Neural crest cell (in vitro differentiated cells): ENCODE measurements at places on chromosomes 12 and 14. TPM values are rescaled to one million over a fixed set of nuclear protein-coding genes. Genes with fewer than 3 reads are reported as not detected.
A peak's percentile ranks its signal among the peaks of the same experiment; 100 is the strongest.

GRCh38 chr14:30883508-30884294 is 9.3 kb downstream of the COCH start:
- H3K27me3 ChIP-seq: no peaks in the 10 kb centered on the region
- H3K4me3 ChIP-seq: no peak overlapping the region
- H3K27ac ChIP-seq: no peak overlapping the region
- peaks cover 3% of the 10 kb centered on the region for H3K36me3 ChIP-seq
- H3K4me1 ChIP-seq: peaks cover 3% of the 10 kb centered on the region

DNA sequence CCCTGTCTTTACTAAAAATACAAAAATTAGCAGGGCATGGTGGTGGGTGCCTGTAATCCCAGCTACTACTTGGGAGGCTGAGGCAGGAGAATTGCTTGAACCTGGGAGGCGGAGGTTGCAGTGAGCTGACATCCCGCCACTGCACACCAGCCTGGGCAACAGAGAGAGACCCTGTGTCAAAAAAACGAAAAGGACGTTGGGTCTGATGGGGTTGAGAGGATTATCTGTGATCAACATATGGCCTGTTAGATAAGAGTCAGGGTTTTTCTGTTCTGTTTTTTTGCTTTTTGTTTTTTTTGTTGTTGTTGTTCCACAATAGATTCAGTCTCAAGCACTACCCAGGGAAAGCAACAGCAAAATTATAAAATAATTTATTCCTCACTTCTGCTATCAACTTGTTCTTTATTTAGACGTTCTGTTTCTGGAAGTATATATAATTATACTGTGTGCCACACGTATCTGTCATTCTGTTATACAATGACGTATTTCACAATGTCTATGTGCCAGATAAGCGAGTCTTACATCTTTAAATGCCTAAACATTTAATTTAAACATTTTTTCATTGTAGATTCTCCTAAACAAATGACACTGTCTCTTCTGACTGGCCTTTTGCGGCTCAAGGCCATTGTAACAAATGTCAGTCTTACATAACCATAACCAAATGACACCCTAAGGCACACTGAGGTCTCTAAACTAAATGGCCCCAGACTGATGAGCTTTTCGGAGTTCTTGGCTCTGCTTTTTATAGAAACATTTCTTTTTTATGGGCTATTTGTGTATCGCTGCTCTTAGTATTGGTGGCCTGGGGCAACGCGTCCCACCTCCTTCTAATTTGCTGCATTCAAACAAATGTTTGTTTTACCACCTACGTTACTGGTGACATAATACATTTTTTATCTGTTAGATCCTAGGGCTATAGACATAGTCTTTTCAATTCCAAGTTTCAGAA is 7.2 kb upstream of the P2RX4 start:
- no peaks in the 10 kb centered on the region for H3K27me3 ChIP-seq
- no peaks in the 10 kb centered on the region for H3K4me1 ChIP-seq
- H3K27ac ChIP-seq: no peak overlapping the region

- H3K27ac ChIP-seq: no peak overlapping the region
- H3K36me3 ChIP-seq: no peaks in the 10 kb centered on the region
- no peak for DNase-seq
- H3K4me1 ChIP-seq: peaks cover 3% of the 10 kb centered on the region
- H3K4me3 ChIP-seq: no peak overlapping the region
Measured at GRCh38 chr14:33237115-33237740, 298.5 kb downstream of the NPAS3 start.

Gene KRT4
- not detected in 2 replicates for total RNA-seq

DNA sequence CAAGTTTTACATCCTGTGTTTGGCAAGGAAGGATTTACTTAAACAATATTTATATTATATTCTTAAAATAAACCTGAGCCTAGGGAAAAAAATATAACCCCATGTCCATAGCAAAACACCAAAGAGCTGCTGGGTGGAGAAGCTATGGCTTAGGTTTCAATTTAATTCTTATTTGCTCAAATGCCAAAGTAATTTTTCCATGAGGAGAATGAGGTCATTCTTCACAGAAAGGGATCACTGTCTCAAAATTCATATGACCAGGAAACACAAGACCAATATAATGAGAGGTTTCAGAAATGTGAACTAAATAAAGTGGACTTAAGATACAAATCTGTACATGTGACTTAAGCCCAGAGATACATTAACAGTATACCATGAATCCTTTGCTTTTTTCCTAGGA is 195.0 kb downstream of the PHLDA1 start:
- no peak overlapping the region for H3K27ac ChIP-seq
- peaks cover 29% of the 10 kb centered on the region for H3K4me1 ChIP-seq
- no peaks in the 10 kb centered on the region for H3K36me3 ChIP-seq
- no peak for DNase-seq

Gene HCAR1
- not detected in 2 replicates for total RNA-seq

Gene SLCO1A2
- total RNA-seq: 5.4 and 5.6 TPM in 2 replicates

DNA sequence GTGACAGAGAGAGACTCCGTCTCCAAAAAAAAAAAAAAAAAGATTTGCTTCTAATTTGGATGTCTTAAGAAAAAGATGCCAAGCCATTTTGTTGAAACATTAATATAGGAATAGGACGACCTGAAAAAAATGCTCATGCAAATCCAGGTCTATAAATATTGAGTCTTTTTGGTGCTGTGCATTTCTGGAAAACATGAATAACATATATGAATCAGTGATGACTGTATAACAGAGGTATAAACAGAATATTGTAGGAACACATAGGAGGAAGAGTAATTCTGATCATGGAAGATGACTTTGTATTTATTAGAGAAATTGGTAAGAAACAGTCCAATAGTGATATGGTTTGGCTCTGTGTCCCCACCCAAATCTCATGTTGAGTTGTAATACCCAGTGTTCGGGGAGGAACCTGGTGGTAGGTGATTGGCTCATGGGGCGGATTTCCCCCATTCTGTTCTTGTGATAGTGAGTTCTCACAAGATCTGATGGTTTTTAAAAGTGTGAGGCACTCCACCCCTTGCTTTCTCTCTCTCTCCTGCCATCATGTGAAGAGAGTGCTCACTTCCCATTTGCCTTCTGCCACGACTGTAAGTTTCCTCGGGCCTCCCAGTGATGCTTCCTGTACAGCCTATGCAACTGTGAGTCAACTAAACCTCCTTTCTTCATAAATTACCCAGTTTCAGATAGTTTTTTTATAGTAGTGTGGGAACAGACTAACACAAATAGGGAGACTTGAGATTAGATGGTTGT is 3.0 kb upstream of the SRSF5 start:
- peaks cover 14% of the 10 kb centered on the region for H3K27me3 ChIP-seq
- H3K4me3 ChIP-seq: peak overlapping the region; percentile 58
- peaks cover 31% of the 10 kb centered on the region for H3K4me1 ChIP-seq
- DNase-seq: no peak

GRCh38 chr14:105076805-105077648 is 11.8 kb upstream of the GPR132 start:
- H3K4me3 ChIP-seq: no peak overlapping the region
- peaks cover 3% of the 10 kb centered on the region for H3K4me1 ChIP-seq
- H3K27me3 ChIP-seq: peaks cover 19% of the 10 kb centered on the region
- peaks cover 2% of the 10 kb centered on the region for H3K36me3 ChIP-seq
- H3K27ac ChIP-seq: peak overlapping the region; percentile 78

DNA sequence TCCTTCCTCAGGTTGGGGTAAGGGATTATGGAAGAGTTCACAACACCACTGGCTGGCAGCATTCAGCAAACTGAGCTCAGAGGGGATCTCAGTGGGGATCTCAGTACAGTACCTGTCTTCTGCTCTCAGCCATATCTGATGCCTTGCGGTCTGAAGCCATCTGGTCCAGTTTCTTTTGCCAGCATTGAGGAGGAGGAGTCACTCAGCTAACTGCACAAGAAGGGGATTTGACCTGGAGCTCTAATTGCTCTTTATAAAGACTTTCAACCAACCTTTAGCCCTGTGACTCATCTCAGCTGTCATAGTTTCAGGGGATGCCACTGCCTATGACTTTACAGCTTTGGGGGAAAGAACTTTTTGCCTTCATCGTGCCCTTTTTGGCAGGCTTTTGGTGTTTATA is 44.9 kb downstream of the JKAMP start:
- no peaks in the 10 kb centered on the region for H3K4me1 ChIP-seq
- no peaks in the 10 kb centered on the region for H3K36me3 ChIP-seq
- no peaks in the 10 kb centered on the region for H3K27me3 ChIP-seq
- H3K27ac ChIP-seq: no peak overlapping the region

Gene TAMALIN
- total RNA-seq: 23.2 and 24.2 TPM in 2 replicates

GRCh38 chr12:59079002-59079401 is 158.7 kb upstream of the LRIG3 start:
- no peak overlapping the region for H3K27ac ChIP-seq
- H3K4me1 ChIP-seq: peaks cover 22% of the 10 kb centered on the region
- H3K4me3 ChIP-seq: no peak overlapping the region
- no peaks in the 10 kb centered on the region for H3K27me3 ChIP-seq
- DNase-seq: no peak

DNA sequence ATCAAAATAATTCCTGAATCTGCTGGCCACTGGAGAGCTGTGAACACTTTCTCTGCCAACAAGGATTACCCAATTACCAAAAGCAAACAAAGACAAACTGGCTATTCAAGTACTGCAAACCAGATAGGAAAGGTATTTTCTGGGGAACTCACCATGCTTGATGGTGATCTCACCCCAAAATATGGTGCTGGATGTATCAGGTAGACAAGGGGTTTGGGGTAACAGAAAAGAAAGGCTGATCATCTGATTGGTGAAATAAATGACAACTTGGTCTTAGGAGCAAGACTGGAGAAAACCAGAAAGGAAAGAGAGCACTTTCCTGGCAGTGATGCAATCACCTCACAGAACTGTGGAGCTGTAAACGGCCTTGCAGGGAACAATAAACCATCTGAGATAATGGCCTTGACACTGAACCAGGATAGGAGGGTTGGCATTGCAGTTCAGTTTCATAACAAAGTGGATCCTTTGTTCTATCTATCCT is 31.0 kb upstream of the NPFF start:
- peaks cover 8% of the 10 kb centered on the region for H3K36me3 ChIP-seq
- H3K27me3 ChIP-seq: no peaks in the 10 kb centered on the region
- no peak for DNase-seq
- no peak overlapping the region for H3K27ac ChIP-seq
- H3K4me3 ChIP-seq: no peak overlapping the region

- no peak for DNase-seq
- H3K27ac ChIP-seq: no peak overlapping the region
- H3K27me3 ChIP-seq: peaks cover 10% of the 10 kb centered on the region
- H3K4me1 ChIP-seq: no peaks in the 10 kb centered on the region
Measured at GRCh38 chr12:26106347-26106746, 18.5 kb downstream of the BHLHE41 start.

Gene LRP1-AS
- total RNA-seq: not detected in 2 replicates

Gene SYNE3
- total RNA-seq: 0.82 and 0.96 TPM in 2 replicates

Gene SVOP
- total RNA-seq: 1.9 and 2.2 TPM in 2 replicates

Gene SMAGP
- 0.82 and 1.6 TPM in 2 replicates for total RNA-seq

DNA sequence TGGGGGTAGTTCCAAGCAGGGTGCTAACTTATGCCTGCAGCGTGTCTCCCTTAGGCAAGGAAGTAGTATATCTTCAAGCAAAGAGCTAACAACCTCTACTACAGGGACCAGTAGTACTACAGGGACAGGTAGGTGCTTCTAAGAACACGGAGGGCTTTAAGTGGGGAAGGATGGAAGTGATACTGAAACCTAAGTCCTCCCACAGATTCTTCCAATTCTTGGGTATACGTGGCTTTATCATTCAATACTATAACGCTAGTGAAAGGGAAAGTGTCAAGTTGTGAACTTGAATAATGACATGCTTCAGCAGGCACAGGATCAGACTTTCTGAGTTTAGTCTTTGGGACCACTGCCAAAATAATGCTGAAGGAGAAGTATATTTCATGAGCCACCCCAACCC is 241.7 kb downstream of the CEP128 start:
- no peaks in the 10 kb centered on the region for H3K27me3 ChIP-seq
- H3K27ac ChIP-seq: no peak overlapping the region
- H3K36me3 ChIP-seq: peaks cover 5% of the 10 kb centered on the region
- no peak for DNase-seq
- H3K4me3 ChIP-seq: no peak overlapping the region
- no peaks in the 10 kb centered on the region for H3K4me1 ChIP-seq

Gene SRRM4
- 9.1 and 10.8 TPM in 2 replicates for total RNA-seq

Gene TAS2R50
- 1.0 and 1.3 TPM in 2 replicates for total RNA-seq

- no peak overlapping the region for H3K27ac ChIP-seq
- H3K27me3 ChIP-seq: peaks cover 5% of the 10 kb centered on the region
- H3K36me3 ChIP-seq: peaks cover 6% of the 10 kb centered on the region
- H3K4me3 ChIP-seq: no peak overlapping the region
- H3K4me1 ChIP-seq: peaks cover 18% of the 10 kb centered on the region
- no peak for DNase-seq
Measured at GRCh38 chr12:121927813-121928212, 9.4 kb downstream of the CFAP251 start.

GRCh38 chr14:100131181-100131580 is 28.3 kb downstream of the DEGS2 start:
- DNase-seq: no peak
- H3K4me3 ChIP-seq: no peak overlapping the region
- no peak overlapping the region for H3K27ac ChIP-seq
- no peaks in the 10 kb centered on the region for H3K4me1 ChIP-seq
- peaks cover 4% of the 10 kb centered on the region for H3K36me3 ChIP-seq

DNA sequence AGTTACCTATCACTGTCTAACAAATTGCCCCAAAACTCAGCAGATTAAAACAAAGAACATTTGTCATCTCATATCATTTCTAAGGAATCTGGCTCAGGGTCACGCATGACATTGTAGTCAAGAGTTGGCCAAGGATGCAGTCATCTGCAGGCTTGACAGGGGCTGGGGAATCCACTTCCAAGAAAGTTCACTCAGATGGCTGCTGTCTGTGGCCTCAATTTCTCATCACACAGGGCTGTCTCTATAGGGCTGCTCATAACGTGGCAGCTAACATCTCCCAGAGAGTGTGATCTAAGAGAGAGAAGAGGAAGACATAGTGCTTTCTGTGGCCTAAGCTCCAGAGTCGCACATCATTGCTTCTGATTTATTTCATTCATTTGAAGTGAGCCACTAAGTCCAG is 17.0 kb upstream of the IL22 start:
- H3K27me3 ChIP-seq: no peaks in the 10 kb centered on the region
- peaks cover 8% of the 10 kb centered on the region for H3K4me1 ChIP-seq
- no peak overlapping the region for H3K27ac ChIP-seq
- H3K36me3 ChIP-seq: no peaks in the 10 kb centered on the region
- DNase-seq: no peak

Gene KRR1
- 52.9 and 59.4 TPM in 2 replicates for total RNA-seq

GRCh38 chr12:1605129-1606020 is 11.0 kb upstream of the FBXL14 start:
- H3K27ac ChIP-seq: no peak overlapping the region
- peaks cover 31% of the 10 kb centered on the region for H3K4me1 ChIP-seq
- no peaks in the 10 kb centered on the region for H3K36me3 ChIP-seq
- peak overlapping the region; percentile 85 for H3K4me3 ChIP-seq

Gene ZNF385A
- 20.3 and 20.8 TPM in 2 replicates for total RNA-seq

- H3K27me3 ChIP-seq: no peaks in the 10 kb centered on the region
- H3K4me3 ChIP-seq: no peak overlapping the region
- DNase-seq: no peak
- H3K36me3 ChIP-seq: no peaks in the 10 kb centered on the region
Measured at GRCh38 chr14:43336351-43336750, 1170.7 kb downstream of the FSCB start.
